ENCODE measurements at places on chromosomes 1 and 21.

GRCh38 chr1:66489151-66489550 lies 44.8 kb upstream of the SGIP1 start:
- peak; percentile 33 for DNase-seq

DNA sequence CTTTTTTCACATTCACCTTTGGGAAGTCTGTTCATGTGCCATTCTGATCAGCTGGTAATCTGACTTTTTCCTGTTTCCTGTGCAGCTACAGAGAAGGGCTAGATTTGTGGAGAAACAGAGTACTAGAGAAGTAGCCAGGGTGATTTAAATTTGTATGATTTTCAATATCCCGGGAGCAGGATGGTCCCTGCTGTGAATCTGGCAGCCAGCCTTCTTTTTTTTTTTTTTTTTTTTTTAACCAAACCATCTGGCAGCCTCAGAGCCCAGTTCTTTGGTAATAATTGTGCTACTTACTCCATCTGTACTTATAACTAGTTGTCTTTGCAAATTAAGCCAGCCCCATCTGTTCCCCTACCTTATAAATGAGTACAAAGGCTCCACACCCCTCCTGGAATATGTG lies 248.6 kb upstream of the DEPDC1 start:
- DNase-seq, result no peak

DNA sequence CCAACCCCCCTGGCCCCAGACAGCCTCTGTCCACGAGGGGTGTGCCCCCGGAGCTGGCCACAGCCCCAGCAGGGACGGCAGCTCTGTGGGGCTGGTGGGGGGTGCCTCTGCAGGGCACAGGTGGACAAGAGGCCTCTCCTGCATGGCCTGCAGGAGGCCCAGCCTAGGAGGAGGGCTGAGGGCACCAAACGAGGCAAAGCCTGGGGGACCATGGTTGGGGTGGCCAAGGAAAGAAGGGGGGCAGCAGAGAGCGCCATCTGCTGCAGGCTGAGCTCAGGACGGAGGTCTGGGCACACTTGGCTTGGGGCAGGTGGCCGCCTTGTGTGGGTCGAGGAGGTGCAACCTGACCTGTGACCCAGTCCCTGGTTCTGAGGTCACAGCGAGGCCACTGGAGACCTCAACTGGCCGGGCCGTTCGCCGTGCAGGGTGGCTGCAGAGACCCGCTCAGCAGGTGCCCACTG lies 27.3 kb downstream of the RRP1 start:
- DNase-seq, result no peak

DNA sequence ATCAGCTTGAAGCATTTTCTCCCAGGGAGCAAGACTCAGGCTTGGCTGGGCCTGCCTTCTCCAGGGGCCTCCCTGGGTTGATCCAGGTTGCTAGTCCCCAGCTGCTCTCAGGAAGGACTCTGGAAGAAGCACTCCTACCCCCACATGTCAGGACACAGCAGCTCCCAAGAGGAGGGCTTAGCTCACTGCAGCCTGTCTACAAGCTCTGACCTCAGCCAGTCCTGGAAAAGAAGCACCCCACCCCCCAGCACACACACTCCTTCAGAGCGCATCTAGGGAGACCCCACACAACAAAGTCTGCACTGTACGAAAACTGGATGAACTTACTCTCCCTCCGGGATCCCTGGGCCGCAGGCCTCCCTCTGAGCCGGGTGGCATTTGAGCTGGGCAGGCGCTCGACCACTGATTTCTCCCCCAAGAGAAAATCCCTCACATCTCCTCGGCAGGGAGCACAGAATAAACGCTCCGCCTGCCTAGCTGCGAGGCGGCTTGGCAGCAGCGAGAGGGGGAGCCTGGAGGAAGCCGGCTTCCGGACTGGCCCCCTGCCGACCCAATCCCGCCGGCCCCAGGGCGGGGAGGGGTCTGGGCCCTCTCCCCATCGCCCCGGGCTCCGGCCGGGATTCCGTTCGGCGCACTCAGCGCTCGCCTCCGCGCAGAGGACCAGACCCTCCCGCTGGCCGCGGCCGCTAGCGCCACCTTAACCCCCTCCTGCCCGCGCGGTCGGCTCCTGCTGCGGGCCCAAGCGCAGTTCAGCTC lies at the start of gene KCNA2:
KCNA2 (minus strand) TSS at position 458 of the 756 bp plus-strand sequence. CDS start 1,576 bp downstream, outside the sequence.
- no peak for DNase-seq

DNA sequence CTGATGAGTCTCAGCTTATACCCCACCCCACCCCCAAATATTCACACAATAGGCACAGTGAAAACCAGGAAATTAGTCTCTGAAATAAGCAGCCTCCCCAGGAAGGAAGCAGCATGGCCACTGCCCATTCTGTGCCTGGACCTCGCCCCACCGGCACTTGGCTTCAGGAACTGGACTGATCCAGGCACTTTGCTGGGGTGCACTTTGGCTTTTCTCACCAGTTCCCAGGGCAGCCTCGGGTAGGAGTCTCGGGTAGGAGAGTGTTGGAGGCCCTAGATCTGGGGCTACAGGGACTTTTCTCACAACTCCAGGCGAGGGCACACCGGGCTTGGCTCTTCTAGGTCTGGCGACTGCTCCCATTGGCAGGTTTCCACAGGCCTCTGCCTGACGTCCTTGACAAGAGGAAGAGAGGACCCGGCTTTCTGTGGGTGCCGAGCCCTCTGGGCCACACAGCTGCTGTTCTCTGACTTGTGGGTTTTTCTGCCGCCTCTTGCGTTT lies 18.7 kb downstream of the ADARB1 start:
- no peak for DNase-seq

- no peak for DNase-seq
These were observed 35.2 kb upstream of the SYT2 start for GRCh38 chr1:202745323-202745888.

- DNase-seq, result peak; percentile 96
These were observed 10.8 kb upstream of the FAAP20 start for GRCh38 chr1:2205191-2205952.

DNA sequence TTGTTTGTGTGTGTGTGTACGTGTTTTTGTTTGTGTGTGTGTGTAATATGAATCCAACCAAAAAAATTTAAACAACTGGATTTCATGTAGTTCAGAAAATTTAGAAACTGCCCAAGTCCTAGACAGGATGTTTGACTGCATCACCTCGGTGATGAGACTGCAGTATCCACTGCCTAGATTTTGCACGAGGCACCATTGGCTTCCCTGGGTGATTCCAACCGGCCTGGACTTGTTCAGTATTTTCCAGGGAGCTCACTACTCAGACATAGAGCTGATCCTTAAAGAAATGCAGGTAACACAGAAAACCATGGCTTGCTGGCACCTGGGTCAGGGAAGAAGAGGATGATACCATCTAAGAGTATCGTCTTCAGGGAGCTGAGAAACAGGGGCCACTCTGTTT lies 18.2 kb upstream of the KCNK2 start:
- no peak for DNase-seq

- no peak for DNase-seq
These were observed 1.1 kb downstream of the TMCO4 start for GRCh38 chr1:19798486-19799229.

DNA sequence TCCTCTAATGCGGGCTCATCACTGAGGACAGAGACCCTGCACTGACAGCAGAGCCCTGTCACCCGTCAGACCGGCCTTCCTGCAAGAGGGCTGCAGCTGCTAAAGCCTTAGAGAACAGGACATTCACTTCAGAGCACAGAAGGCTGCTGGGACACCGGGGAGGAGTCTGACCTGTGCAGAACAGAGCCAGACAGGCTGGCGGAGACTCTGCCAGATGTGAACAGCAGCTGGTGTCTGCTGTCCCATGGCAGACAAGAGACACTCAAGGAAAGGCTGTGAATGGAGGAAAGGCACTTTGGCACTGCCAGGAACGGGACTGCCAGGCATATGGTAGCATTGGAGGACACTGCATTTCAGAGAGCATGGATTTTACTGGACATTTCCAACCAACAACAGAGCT lies 21.4 kb downstream of the MRAP start:
- no peak for DNase-seq

- no peak for DNase-seq
These were observed 75.4 kb downstream of the PLD5 start for GRCh38 chr1:242448910-242449645.

GRCh38 chr1:1357871-1358432 lies 403 bp downstream of the MXRA8 start:
- no peak for DNase-seq

DNA sequence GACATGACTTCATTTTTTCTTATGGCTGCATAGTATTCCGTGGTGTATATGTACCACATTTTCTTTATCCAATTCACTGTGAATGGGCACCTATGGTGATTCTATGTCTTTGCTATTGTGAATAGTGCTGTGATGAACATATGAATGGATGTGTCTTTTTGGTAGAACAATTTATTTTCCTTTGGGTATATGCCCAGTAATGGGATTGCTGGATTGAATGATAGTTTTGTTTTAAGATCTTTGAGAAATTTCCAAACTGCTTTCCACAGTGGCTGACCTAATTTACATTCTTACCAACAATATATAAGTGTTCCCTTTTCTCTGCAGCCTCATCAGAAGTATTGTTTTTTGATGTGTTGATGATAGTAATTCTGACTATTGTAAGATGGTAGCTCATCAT lies 361.7 kb upstream of the SGIP1 start:
- no peak for DNase-seq

DNA sequence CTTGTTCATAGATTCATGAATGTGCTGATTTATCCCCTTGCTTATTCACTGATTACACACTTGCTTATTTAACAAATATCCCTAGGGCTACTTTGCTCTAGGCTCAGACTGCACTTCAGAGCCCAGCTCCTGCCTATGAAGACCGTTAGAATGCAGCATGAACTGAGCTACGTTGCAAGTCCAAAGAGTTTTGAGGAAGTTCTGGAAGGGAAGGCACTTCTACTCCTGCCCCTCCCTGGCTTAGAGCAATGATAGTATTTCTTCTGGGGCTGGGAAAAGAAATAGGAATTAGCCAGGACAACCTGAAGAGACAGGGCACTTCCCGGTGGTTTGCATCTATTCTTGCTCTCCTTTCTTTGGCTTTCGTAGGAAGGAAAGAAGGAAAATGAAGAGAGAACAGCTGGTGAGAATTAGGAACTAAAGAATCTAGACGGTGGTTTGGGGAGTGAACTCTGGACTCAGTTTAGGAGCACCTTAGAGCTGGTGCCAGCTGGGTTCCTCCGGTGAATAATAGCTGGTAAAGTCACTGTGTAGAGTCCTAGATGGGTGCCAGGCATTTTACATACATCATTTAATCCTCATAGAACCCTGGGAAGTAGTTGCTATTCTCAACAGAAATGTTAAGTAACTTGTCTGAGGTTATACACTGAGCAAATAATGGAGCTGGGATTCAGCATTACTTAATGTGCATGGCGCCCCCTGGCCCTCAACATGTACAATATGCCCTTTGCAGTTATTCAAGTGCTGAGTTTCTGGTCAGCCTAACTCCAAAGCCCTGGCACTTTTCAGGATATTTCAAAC lies 65.9 kb downstream of the NDUFS5 start:
- DNase-seq, result peak; percentile 90

DNA sequence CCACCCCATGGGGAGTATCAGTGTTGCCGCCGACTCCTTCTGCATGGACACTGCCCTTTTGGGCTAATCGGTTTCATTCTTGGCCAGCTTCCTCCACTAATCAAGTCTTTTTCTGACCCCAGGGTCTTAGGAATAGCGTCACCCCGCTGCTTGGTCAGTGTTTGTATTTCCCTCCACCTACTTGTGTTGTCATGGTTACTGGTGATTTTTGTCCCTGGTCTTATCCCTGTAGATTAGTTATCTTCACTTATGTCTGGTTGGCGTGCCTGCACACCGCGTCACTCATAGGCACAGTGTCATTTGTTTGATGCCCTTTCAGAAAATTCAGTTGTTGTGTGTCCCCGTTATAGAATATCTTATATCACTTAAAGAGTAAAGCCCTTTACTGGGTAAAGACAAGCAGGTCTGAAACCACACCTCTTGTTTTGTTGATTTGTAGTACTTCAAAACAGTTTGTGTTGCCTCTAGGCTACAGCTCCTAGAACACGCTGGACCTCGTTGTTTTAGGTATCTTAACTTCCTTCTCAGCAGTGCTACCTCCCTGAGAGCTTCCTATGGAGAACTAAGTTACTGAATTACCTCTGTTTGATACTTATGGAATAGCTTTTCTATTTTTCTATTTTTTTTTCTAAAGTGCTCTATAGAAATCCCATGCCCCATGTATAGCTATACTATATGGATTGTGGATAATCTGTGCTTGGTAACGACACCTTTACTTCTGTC lies 868 bp downstream of the PPP1R12B start:
- DNase-seq, result peak; percentile 86

DNA sequence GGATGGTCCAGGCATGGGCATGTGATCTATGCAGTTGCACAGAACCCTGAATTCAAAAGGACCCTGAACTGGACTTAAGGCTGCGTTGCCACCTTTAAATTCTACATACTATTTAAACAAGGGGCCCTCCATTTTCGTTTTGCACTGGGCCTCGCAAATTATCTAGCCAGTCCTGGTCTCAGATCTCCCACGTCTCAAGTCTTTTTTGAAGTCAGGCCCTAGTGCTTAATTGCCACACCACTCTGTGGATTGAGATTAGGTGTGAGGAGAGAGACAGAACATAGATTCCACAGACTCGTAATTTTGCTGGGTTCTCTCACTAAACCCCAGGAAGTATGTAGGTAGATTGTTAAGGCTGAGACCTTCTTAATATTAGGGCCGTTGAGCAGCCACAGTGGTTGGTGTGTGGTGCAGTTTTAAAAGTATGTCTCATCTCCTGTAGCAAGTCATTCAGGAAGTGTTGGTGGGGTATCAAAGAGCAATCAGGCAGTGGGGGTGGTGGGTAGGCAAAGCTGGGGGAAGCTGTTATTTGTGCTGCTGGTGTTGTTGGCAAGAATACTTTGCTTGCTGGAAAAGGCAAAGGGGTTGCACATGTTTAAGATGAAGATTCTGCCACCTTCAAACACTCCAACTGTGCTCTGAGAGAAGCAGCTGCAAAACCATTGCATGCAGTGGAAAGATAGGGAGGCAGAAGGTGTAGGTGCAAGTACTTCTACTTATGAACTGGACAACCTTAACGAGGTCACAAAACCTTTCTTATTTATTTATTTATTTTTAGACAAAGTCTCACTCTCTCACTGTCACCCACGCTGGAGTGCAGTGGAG lies 11.2 kb downstream of the CD84 start:
- DNase-seq, result no peak

GRCh38 chr21:35336534-35336933 lies 287.4 kb upstream of the RUNX1 start:
- DNase-seq, result no peak

GRCh38 chr1:246789454-246790339 lies 65.5 kb downstream of the SCCPDH start:
- no peak for DNase-seq

- no peak for DNase-seq
These were observed 8.2 kb upstream of the TNFRSF25 start for GRCh38 chr1:6473974-6474814.

Data from fibroblast of pulmonary artery (primary cell).